ENCODE measurements at places on chromosomes 12 and 14.

- H3K4me1 ChIP-seq: no peaks in the 10 kb centered on the region
- no peak overlapping the region for H3K4me3 ChIP-seq
- no peaks in the 10 kb centered on the region for H3K27me3 ChIP-seq
- no peaks in the 10 kb centered on the region for H3K36me3 ChIP-seq
Measured at GRCh38 chr14:86305058-86305457, 775.1 kb downstream of the FLRT2 start.

- H3K27ac ChIP-seq: no peak overlapping the region
- DNase-seq: no peak
- H3K27me3 ChIP-seq: peaks cover 7% of the 10 kb centered on the region
- H3K36me3 ChIP-seq: no peaks in the 10 kb centered on the region
- no peaks in the 10 kb centered on the region for H3K4me1 ChIP-seq
- H3K4me3 ChIP-seq: no peak overlapping the region
Measured at GRCh38 chr12:22802883-22803630, 178.1 kb downstream of the ETNK1 start.

GRCh38 chr14:72270749-72271148 lies 338.5 kb downstream of the RGS6 start:
- peaks cover 25% of the 10 kb centered on the region for H3K27me3 ChIP-seq
- H3K27ac ChIP-seq: no peak overlapping the region
- no peaks in the 10 kb centered on the region for H3K36me3 ChIP-seq
- no peak overlapping the region for H3K4me3 ChIP-seq
- H3K4me1 ChIP-seq: no peaks in the 10 kb centered on the region
- DNase-seq: no peak

GRCh38 chr12:61717986-61718385 lies 542.2 kb upstream of the USP15 start:
- H3K27ac ChIP-seq: no peak overlapping the region
- no peak overlapping the region for H3K4me3 ChIP-seq
- no peaks in the 10 kb centered on the region for H3K4me1 ChIP-seq
- DNase-seq: no peak
- no peaks in the 10 kb centered on the region for H3K27me3 ChIP-seq

- H3K4me3 ChIP-seq: no peak overlapping the region
- H3K27ac ChIP-seq: no peak overlapping the region
- H3K4me1 ChIP-seq: peaks cover 71% of the 10 kb centered on the region
- no peak for DNase-seq
- peaks cover 10% of the 10 kb centered on the region for H3K36me3 ChIP-seq
Measured at GRCh38 chr12:124543590-124544310, 23.7 kb downstream of the NCOR2 start.

DNA sequence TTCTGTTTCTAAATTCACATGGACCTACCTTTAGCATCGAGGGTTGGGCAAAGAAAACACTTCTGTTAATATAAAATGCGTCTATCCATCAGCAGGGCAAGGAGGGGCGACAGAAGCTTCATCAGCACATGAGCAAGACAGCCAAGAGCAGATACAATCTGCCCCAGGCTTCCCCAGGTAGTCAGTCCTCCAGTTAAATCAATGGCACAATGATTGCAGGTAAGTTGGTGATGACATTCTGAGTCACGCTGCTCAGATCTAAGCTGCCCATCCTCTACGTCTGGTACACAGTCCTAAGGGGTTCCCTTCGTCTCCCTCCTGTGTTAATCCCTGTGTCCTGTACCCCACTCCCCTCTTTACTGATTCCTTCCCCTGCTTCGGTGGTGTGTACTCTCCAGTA lies 38.8 kb downstream of the MAP3K9 start:
- no peaks in the 10 kb centered on the region for H3K4me1 ChIP-seq
- H3K36me3 ChIP-seq: no peaks in the 10 kb centered on the region
- H3K27me3 ChIP-seq: no peaks in the 10 kb centered on the region
- no peak overlapping the region for H3K4me3 ChIP-seq

DNA sequence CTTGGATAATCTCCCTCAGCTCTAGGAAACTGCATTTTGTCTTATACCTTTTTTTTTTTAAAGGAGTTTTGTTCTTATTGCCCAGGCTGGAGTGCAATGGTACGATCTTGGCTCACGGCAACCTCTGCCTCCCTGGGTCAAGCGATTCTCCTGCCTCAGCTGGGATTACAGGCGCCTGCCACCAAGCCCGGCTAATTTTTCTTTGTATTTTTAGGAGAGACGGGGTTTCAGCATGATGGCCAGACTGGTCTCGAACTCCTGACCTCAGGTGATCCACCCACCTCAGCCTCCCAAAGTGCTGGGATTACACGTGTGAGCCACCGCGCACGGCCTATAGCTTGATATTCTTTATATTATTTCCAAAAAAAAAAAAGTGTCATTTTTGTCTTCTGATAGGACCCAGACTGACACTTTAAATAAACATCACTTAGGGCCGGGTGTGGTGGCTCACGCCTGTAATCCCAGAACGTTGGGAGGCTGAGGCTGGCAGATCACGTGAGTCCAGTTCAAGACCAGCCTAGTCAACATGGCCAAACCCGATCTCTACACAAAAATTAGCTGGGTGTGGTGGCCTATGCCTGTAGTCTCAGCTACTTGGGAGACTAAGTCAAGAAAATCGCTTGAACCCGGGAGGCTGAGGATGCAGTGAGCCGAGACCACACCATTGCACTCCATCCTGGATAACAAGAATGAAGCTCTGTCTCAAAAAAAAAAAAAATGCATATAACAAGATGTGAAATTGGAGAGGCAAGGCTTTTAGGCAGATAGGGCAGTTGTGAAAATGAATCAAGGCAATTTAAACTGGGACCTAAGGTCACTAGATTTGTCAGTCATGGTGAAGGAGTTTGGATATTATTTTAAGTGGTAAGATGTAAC lies 18.4 kb downstream of the SLC2A3 start:
- peaks cover 42% of the 10 kb centered on the region for H3K4me1 ChIP-seq
- H3K27me3 ChIP-seq: no peaks in the 10 kb centered on the region
- DNase-seq: no peak
- no peak overlapping the region for H3K4me3 ChIP-seq
- no peak overlapping the region for H3K27ac ChIP-seq
- peaks cover 52% of the 10 kb centered on the region for H3K36me3 ChIP-seq

DNA sequence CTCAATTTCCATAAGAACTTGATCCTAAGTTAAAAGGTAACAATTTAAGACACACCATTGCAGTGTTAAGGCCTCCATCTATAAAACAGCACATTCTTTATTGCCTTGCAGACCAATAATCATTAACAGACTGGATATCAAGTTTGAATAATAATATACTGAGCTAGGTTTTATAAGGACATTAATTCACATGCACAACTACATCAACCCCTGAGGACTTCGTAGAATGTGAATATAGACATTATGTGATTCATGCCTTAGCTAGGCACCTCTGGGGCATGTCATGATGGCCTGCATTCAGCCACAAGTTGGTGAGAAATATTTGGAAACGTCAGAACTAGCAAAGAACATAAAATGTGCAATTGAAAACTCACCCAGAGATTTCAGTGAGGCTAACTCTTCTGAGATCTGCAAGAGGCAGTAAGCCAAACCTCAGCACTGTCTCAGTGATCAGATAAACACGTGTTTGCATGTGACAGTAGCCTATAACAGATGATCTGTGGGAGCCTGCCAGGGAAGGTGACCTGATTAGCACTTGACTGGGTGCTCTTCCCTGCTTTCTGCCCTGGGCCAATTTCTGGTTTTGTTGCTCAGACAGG lies 492.2 kb downstream of the FLRT2 start:
- no peak for DNase-seq
- no peak overlapping the region for H3K4me3 ChIP-seq
- H3K4me1 ChIP-seq: peaks cover 1% of the 10 kb centered on the region
- peaks cover 22% of the 10 kb centered on the region for H3K36me3 ChIP-seq
- H3K27me3 ChIP-seq: no peaks in the 10 kb centered on the region
- H3K27ac ChIP-seq: no peak overlapping the region

- H3K27me3 ChIP-seq: no peaks in the 10 kb centered on the region
- no peak overlapping the region for H3K4me3 ChIP-seq
- H3K36me3 ChIP-seq: no peaks in the 10 kb centered on the region
Measured at GRCh38 chr14:98070536-98070935, 1201.5 kb downstream of the BCL11B start.

- no peak for DNase-seq
- no peak overlapping the region for H3K27ac ChIP-seq
- H3K36me3 ChIP-seq: no peaks in the 10 kb centered on the region
- H3K27me3 ChIP-seq: no peaks in the 10 kb centered on the region
- peaks cover 9% of the 10 kb centered on the region for H3K4me1 ChIP-seq
- H3K4me3 ChIP-seq: no peak overlapping the region
Measured at GRCh38 chr12:14558473-14558959, 9.2 kb downstream of the PLBD1 start.

- peaks cover 18% of the 10 kb centered on the region for H3K36me3 ChIP-seq
- peaks cover 4% of the 10 kb centered on the region for H3K4me1 ChIP-seq
- DNase-seq: no peak
Measured at GRCh38 chr14:100292776-100293461, 13.3 kb downstream of the SLC25A29 start.

DNA sequence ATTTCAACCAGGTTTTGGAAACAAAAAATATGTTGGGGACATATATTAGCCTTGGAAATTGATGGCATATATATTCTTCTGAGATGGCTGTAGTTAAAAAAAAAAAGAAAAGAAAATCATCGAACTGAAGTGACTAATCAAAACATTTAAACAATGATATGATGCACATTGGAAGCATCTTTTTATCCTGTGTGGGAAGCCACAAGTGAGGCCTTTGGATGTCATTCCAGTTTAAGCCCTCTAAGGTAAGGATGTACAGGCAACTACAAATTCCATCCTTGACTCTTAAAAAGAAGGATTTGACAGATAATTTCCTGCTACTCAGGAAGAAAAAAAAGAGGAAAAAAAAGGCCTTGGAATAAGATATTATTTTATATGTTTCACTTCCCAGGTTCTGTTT lies 9.6 kb upstream of the PTPRB start:
- no peak overlapping the region for H3K27ac ChIP-seq
- no peak for DNase-seq
- peaks cover 17% of the 10 kb centered on the region for H3K27me3 ChIP-seq
- no peaks in the 10 kb centered on the region for H3K36me3 ChIP-seq
- no peak overlapping the region for H3K4me3 ChIP-seq

- no peaks in the 10 kb centered on the region for H3K36me3 ChIP-seq
- H3K27me3 ChIP-seq: no peaks in the 10 kb centered on the region
- peak; percentile 51 for DNase-seq
- H3K4me3 ChIP-seq: peak overlapping the region; percentile 8
Measured at GRCh38 chr14:53180272-53181221, 27.4 kb upstream of the DDHD1 start.

- H3K4me3 ChIP-seq: no peak overlapping the region
- DNase-seq: no peak
- H3K36me3 ChIP-seq: peaks cover 25% of the 10 kb centered on the region
- H3K27me3 ChIP-seq: peaks cover 11% of the 10 kb centered on the region
Measured at GRCh38 chr14:105471297-105471821, 3.3 kb upstream of the CRIP2 start.

GRCh38 chr14:75452900-75453816 lies 25.3 kb downstream of the JDP2 start:
- DNase-seq: no peak
- H3K27me3 ChIP-seq: peaks cover 2% of the 10 kb centered on the region
- H3K4me3 ChIP-seq: no peak overlapping the region
- H3K4me1 ChIP-seq: peaks cover 1% of the 10 kb centered on the region

- H3K36me3 ChIP-seq: no peaks in the 10 kb centered on the region
- no peaks in the 10 kb centered on the region for H3K27me3 ChIP-seq
- H3K27ac ChIP-seq: no peak overlapping the region
Measured at GRCh38 chr14:47539031-47539461, 136.4 kb downstream of the MDGA2 start.

DNA sequence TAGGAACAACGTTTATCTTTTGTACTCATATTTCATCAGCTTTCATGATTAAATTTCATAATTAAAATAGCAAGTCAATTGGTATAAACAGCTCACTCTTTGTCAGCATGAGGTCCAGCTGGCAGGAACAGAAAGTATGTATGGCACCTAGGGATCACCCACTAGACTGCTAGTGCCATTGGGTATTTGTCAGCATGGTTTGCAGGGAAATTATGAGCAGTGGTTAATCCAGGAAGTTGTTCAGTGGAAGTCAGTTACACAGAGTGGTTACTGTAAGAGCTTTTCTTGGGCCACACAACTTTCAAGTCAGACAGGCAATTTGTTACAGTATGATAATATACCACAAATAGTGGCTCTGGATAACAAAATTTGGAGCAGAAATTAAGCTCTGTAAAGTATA lies 340.3 kb upstream of the RGS6 start:
- H3K27me3 ChIP-seq: no peaks in the 10 kb centered on the region
- H3K4me1 ChIP-seq: peaks cover 60% of the 10 kb centered on the region
- no peak for DNase-seq
- peaks cover 28% of the 10 kb centered on the region for H3K36me3 ChIP-seq
- no peak overlapping the region for H3K4me3 ChIP-seq

- H3K36me3 ChIP-seq: peaks cover 74% of the 10 kb centered on the region
- no peak overlapping the region for H3K4me3 ChIP-seq
- H3K4me1 ChIP-seq: peaks cover 7% of the 10 kb centered on the region
- H3K27me3 ChIP-seq: no peaks in the 10 kb centered on the region
- no peak for DNase-seq
- no peak overlapping the region for H3K27ac ChIP-seq
Measured at GRCh38 chr12:92861381-92861780, 67.7 kb downstream of the EEA1 start.

DNA sequence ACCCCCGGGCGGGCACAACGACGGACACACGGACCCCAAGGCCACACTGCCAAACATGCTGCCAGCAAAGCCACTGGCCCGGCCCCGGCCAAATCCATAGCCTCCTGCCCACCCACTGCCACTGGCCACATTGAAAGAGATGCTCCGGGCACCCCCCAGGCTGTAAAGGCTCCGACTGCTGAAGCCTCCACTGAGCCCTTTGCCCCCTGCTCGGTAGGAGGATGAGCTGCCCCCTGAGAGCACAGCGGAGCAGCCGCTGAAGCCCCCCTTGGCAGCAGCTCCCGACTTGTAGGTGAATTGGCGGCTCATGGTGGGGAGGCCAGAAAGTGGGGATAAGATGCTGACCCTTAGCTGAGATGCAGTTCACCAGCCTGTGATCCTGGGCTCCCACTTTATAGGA lies at the start of gene KRT73:
TSS of gene KRT73 (minus strand) at position 344 of the 400 bp plus-strand sequence. CDS start at position 309, 35 bp downstream.
- no peak within 1 kb of the TSS for H3K4me3 ChIP-seq
- H3K27me3 ChIP-seq: no peaks in the 10 kb centered on the region
- H3K4me1 ChIP-seq: peaks cover 57% of the 10 kb centered on the region

DNA sequence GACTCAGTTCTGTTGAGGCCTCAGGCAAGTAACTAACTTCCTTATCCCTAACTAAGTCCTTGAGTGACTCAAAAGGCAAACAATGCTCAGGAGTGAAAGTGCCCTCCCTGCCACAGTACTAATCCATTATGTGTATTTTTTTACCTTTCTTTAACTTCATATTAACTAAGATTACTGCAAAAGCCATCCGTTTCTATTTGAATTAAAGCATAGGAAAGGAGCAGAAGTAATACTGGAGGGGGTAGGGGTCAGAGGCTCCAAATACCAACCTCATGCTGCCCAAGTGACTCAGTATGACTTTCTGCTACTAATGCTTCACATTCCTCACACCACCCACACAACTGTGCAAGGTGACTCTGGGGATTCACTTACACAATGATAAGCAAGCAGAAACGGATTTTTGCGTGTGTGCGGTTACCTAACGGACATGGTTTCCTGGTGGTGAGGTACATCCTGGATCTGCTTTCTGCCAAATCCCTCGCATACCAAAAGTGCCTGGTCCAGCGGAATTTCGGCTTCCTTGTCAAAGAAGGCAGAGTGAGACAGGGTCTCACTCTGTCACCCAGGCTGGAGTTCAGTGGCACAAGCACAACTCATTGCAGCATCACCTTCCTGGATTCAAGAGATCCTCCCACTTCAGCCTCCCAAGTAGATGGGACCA lies 25.1 kb downstream of the MOK start:
- H3K4me1 ChIP-seq: peaks cover 10% of the 10 kb centered on the region
- no peaks in the 10 kb centered on the region for H3K27me3 ChIP-seq
- H3K36me3 ChIP-seq: no peaks in the 10 kb centered on the region

All from activated T-cell treated with anti-CD3 and anti-CD28 coated beads, Interleukin-2, amount 50 U/mL, for 24 hours (primary cell).